ENCODE measurements at places on chromosomes 7 and 10. TPM values are rescaled to one million over a fixed set of nuclear protein-coding genes. Genes with fewer than 3 reads are reported as not detected.

MINDY4 gene
- total RNA-seq = 2.6 TPM

OGDH gene
- 31.7 TPM for total RNA-seq

FGFBP3 gene
- total RNA-seq = 0.16 TPM

JCAD gene
- 124 TPM for total RNA-seq

FAM25G gene
- not detected for total RNA-seq

C7orf57 gene
- total RNA-seq = 0.19 TPM

PRPS1L1 gene
- total RNA-seq = not detected

TMEM236 gene
- 0.32 TPM for total RNA-seq

VAX1 gene
- not detected for total RNA-seq

TEX36 gene
- total RNA-seq = not detected

ADIRF gene
- total RNA-seq = 28.5 TPM

CPED1 gene
- 2.2 TPM for total RNA-seq

PDGFA gene
- total RNA-seq = 32.1 TPM

SLF2 gene
- total RNA-seq = 31.5 TPM

DPP6 gene
- not detected for total RNA-seq

OPALIN gene
- not detected for total RNA-seq

PTF1A gene
- total RNA-seq = not detected

ATRNL1 gene
- not detected for total RNA-seq

NYAP1 gene
- 2.6 TPM for total RNA-seq

CRHR2 gene
- not detected for total RNA-seq

ZKSCAN5 gene
- 12.1 TPM for total RNA-seq

PRSS37 gene
- total RNA-seq = not detected

SLC26A3 gene
- total RNA-seq = not detected

CDC14C gene
- not detected for total RNA-seq

SFTPD gene
- total RNA-seq = not detected

GATAD1 gene
- 20.1 TPM for total RNA-seq

MYL10 gene
- total RNA-seq = not detected

CTAGE15 gene
- total RNA-seq = not detected

PLCE1 gene
- total RNA-seq = 0.16 TPM

STEAP4 gene
- total RNA-seq = not detected

INPP5A gene
- total RNA-seq = 29.8 TPM

CCDC146 gene
- 1.5 TPM for total RNA-seq

RP9 gene
- total RNA-seq = 6.3 TPM

HOXA6 gene
- 2.3 TPM for total RNA-seq

AGAP9 gene
- total RNA-seq = 0.16 TPM

PPP1R9A gene
- 15.9 TPM for total RNA-seq

SUPV3L1 gene
- 18.1 TPM for total RNA-seq

CDHR3 gene
- 0.81 TPM for total RNA-seq

DEPP1 gene
- total RNA-seq = 392 TPM

ITIH2 gene
- total RNA-seq = not detected

TSPAN14 gene
- total RNA-seq = 164 TPM

DNAJC30 gene
- 0.81 TPM for total RNA-seq

TBXAS1 gene
- 0.19 TPM for total RNA-seq

PALD1 gene
- total RNA-seq = 105 TPM

MYOZ1 gene
- total RNA-seq = not detected

AGR3 gene
- total RNA-seq = not detected

POLD2 gene
- total RNA-seq = 60.7 TPM

GRM8 gene
- not detected for total RNA-seq

PRSS58 gene
- total RNA-seq = not detected

ZP3 gene
- total RNA-seq = 0.49 TPM

EBLN1 gene
- not detected for total RNA-seq

CPVL gene
- total RNA-seq = 7.0 TPM

LIPN gene
- total RNA-seq = not detected

HYAL4 gene
- total RNA-seq = 1.2 TPM

LEP gene
- total RNA-seq = not detected

SFRP4 gene
- total RNA-seq = not detected

EPDR1 gene
- total RNA-seq = 2.8 TPM

TMEM130 gene
- total RNA-seq = not detected
